Upper lobe of right lung (tissue), 1 donor: ENCODE measurements at places on chromosomes 2 and 18. TPM values are rescaled to one million over a fixed set of nuclear protein-coding genes. Genes with fewer than 3 reads are reported as not detected.

GRCh38 chr18:42264497-42264896 lies 309.5 kb downstream of the PIK3C3 start:
- no peaks in the 10 kb centered on the region for H3K27me3 ChIP-seq
- H3K27ac ChIP-seq, result no peak overlapping the region
- no peaks in the 10 kb centered on the region for H3K4me1 ChIP-seq
- no peak for DNase-seq
- no peak overlapping the region for H3K4me3 ChIP-seq
- H3K36me3 ChIP-seq, result no peaks in the 10 kb centered on the region

DNA sequence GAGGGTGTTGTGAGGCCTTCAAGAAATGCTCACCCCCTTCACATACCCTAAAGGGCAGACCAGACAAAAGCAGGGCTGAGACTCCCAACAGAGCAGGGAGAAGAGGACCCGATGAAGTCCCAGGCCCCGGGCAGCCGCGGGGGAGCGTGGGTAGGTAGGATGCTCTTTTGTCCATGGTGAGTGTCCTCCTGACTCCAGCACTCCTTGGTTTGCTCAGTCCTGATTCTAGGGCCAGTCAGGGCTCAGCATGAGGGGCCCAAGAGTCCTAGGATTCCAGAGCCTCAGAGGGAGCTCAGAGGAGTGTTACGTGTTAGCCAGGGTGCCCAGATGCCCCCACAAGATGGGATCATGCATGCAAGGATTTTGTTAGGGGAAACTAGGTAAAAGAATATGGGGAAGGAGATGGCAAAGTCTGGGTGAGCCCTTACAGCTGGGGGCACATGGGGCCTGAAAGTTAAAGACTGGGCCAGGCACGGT lies 64.8 kb downstream of the SMAD7 start:
- no peak overlapping the region for H3K4me3 ChIP-seq
- H3K4me1 ChIP-seq, result peaks cover 5% of the 10 kb centered on the region
- no peak overlapping the region for H3K27ac ChIP-seq
- DNase-seq, result peak; percentile 60

- no peaks in the 10 kb centered on the region for H3K36me3 ChIP-seq
- H3K4me1 ChIP-seq, result peaks cover 21% of the 10 kb centered on the region
- H3K27ac ChIP-seq, result peak overlapping the region; percentile 93
- peak overlapping the region; percentile 93 for H3K4me3 ChIP-seq
- DNase-seq, result no peak
Observed at GRCh38 chr2:238425979-238426567, 654 bp upstream of the ASB1 start.

DNA sequence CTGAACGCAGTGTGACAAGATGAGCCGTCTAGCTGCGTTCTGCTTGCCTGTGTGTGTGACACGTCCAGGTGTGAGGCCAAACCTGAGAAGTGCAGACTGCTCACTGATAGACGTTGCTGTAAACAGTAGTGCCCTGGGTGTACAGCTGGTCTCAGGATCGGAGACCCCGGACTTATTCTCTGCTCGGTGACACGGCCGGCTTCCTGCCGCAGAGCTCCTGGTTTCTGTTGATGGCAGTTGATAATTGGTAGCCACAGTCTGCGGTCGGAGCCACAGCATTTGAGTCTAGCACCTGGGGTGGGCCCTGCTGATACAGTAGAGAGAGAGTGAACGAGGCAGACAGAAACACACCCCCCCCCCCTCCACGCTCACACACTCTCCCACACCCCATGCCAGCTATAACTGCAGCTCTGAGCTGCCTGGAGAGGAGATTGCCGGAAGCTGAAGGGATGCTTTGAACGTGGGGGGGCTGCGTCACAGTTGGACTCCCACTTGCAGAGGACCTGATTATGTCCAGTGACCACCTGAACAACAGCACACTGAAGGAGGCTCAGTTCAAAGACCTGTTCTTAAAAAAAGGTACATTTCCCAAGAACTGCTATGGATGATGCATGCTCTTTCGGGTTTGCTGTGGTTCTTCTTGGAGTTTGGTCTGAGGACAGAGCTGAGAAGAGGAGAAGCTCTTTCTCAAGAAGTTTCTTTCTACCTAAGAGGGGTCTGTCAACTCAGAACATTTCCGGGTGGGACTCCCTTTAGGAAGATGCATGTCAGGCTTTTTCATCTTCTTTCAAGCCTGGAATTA lies 114.0 kb downstream of the FAM210A start:
- H3K27ac ChIP-seq, result no peak overlapping the region
- no peaks in the 10 kb centered on the region for H3K27me3 ChIP-seq
- no peak for DNase-seq
- peaks cover 24% of the 10 kb centered on the region for H3K4me1 ChIP-seq
- peak overlapping the region; percentile 39 for H3K4me3 ChIP-seq

ATG9A gene
- total RNA-seq, result 48.2 TPM

GRCh38 chr2:45750001-45750400 lies 98.5 kb downstream of the PRKCE start:
- H3K27me3 ChIP-seq, result no peaks in the 10 kb centered on the region
- no peaks in the 10 kb centered on the region for H3K36me3 ChIP-seq
- peaks cover 5% of the 10 kb centered on the region for H3K4me1 ChIP-seq
- DNase-seq, result no peak
- no peak overlapping the region for H3K4me3 ChIP-seq

DNA sequence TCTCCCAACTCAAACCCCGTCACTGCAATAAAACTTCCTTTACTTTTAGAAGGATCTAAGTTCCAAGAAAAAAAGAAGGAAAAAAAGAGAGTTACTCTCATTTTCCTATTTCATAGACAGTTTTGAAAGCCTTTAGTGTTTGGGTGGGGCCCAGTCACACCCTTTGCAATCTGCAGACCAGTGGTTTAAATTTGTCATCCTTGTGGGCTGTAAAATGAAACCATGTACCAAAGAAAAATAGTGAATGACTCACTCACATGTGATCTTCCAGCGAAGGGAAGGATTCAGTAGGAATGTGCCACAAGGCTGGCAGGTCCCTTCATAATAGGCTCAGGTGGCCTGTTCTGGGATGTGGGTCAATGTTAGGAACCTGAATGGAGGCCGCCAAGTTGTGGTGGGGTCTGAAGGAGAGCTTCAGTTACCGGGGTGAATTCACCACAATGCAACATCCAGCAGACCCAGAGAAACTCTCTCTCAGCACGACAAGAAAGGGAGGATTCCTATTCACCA lies 28.3 kb downstream of the ANXA4 start:
- H3K27ac ChIP-seq, result peak overlapping the region; percentile 45
- peaks cover 67% of the 10 kb centered on the region for H3K4me1 ChIP-seq
- DNase-seq, result no peak
- no peaks in the 10 kb centered on the region for H3K36me3 ChIP-seq

GRCh38 chr2:74461187-74462053 lies 3.2 kb downstream of the WBP1 start:
- H3K27ac ChIP-seq, result no peak overlapping the region
- H3K4me3 ChIP-seq, result no peak overlapping the region
- no peak for DNase-seq

GRCh38 chr2:8564475-8564874 lies 117.4 kb upstream of the ID2 start:
- no peaks in the 10 kb centered on the region for H3K36me3 ChIP-seq
- no peaks in the 10 kb centered on the region for H3K27me3 ChIP-seq
- no peak overlapping the region for H3K27ac ChIP-seq
- H3K4me3 ChIP-seq, result no peak overlapping the region
- DNase-seq, result no peak
- no peaks in the 10 kb centered on the region for H3K4me1 ChIP-seq

CTAGE1 gene
- total RNA-seq, result not detected

GRCh38 chr2:103161456-103162289 lies 399.8 kb downstream of the TMEM182 start:
- no peaks in the 10 kb centered on the region for H3K27me3 ChIP-seq
- no peaks in the 10 kb centered on the region for H3K4me1 ChIP-seq
- DNase-seq, result no peak

- peaks cover 40% of the 10 kb centered on the region for H3K4me1 ChIP-seq
- H3K4me3 ChIP-seq, result no peak overlapping the region
- peaks cover 5% of the 10 kb centered on the region for H3K36me3 ChIP-seq
- H3K27ac ChIP-seq, result no peak overlapping the region
- peaks cover 41% of the 10 kb centered on the region for H3K27me3 ChIP-seq
Observed at GRCh38 chr2:74499940-74500577, 656 bp upstream of the LBX2 start.

SCG2 gene
- total RNA-seq, result 0.61 TPM

DNA sequence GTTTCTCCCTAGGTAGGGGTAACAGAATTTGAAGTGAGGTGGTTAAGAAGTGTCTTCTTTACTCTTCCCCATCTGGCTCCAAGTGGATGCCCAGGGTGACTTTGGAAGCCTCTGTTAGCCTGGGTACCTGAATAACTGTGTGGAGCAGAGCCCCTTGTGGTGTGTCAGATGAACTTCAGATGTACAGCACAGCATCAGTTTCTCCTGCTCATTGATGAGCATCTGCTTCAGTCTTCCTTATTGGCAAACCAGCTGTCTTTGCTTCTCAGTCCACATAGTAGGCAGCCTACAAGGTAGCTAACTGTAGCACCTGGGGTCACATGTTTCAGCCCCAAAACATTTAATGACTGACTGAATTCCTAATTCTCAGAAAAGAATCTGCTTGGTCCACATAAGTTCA lies 56.2 kb upstream of the ATP8B1 start:
- no peaks in the 10 kb centered on the region for H3K4me1 ChIP-seq
- no peaks in the 10 kb centered on the region for H3K36me3 ChIP-seq
- no peak overlapping the region for H3K4me3 ChIP-seq
- DNase-seq, result no peak
- no peak overlapping the region for H3K27ac ChIP-seq
- no peaks in the 10 kb centered on the region for H3K27me3 ChIP-seq

- H3K4me1 ChIP-seq, result no peaks in the 10 kb centered on the region
- DNase-seq, result no peak
- H3K36me3 ChIP-seq, result no peaks in the 10 kb centered on the region
- no peaks in the 10 kb centered on the region for H3K27me3 ChIP-seq
- no peak overlapping the region for H3K27ac ChIP-seq
Observed at GRCh38 chr18:41532344-41533086, 422.5 kb upstream of the PIK3C3 start.

DNA sequence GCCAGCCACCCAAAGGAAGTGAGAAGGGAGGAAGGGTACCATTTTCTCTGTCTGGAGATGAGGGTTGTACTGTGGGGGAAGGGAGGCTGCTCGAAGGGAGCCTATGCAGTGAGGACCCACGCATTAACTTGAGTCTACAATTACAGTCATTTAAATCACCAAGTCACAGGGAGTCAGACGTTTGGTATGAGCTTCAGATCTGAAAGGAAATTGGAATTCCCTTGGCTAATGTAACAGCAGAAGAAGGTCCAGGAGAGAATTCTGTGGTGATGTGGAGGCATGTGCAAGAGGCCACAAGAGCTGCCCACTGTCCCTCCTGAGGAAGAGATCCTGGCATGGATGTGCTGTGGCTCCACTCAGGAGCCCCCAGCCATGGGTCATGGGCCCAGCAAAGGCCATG lies 22.5 kb downstream of the DAPL1 start:
- H3K4me3 ChIP-seq, result no peak overlapping the region
- no peaks in the 10 kb centered on the region for H3K36me3 ChIP-seq
- H3K4me1 ChIP-seq, result no peaks in the 10 kb centered on the region
- H3K27ac ChIP-seq, result no peak overlapping the region

DNA sequence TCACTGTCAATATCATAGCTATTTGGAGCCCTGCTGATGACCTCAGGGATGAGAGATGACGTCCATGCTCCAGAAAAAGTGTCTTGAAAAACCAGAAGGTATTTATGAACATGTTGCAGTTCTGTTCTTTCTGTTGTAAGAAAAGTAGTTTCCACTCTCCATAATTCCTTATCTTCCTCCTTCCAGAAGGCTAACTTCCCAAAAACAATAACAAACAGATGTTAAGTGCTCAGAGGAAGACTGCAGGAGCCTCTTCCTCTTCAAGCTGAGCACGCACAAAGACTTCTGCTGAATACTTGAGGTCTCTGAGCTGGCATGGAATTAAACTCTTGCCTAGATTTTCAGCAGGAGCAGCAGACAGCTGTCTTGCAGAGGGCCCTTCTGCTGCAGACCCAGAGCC lies 434.5 kb upstream of the KLHL29 start:
- no peak for DNase-seq
- no peaks in the 10 kb centered on the region for H3K4me1 ChIP-seq
- H3K4me3 ChIP-seq, result no peak overlapping the region
- no peaks in the 10 kb centered on the region for H3K27me3 ChIP-seq
- no peaks in the 10 kb centered on the region for H3K36me3 ChIP-seq

DNA sequence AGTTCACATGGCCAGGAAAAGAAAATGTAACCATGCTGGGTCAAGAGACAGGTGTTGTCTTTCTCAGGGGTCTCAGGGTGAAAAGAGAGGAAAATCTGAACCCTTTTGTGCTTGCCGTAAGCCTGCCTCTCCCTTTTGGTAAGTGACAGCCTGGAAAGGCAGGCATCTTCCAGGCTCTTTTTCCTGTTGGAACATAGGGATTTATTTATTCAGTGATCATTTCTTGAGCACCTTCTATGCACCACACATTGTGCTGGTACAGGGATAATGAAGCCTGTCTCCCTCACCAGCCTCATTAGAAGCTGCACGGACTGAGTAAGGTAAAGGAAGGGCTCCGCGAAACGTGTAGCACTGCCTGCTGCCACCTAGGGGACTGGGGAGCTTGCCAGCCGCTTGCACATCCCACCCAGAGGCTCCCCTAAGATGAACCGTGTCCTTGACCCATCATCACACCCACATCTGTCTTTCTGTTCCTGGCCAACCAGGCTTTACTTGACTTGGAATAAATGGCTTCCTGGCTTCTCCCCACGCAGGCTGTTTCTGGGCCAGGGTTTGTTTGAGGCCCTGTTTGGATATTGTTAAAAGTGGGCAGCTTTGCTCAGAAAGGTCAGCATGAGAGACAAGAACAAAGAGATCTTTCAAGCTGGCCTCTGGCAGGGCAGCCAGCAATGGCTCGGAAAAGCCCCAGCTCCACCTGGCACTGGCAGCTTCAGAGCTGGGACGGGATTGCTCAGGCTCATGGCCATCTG lies 73.3 kb upstream of the MCFD2 start:
- H3K4me1 ChIP-seq, result peaks cover 46% of the 10 kb centered on the region
- DNase-seq, result no peak
- H3K27ac ChIP-seq, result peak overlapping the region; percentile 42
- H3K36me3 ChIP-seq, result peaks cover 13% of the 10 kb centered on the region
- H3K4me3 ChIP-seq, result no peak overlapping the region

DNA sequence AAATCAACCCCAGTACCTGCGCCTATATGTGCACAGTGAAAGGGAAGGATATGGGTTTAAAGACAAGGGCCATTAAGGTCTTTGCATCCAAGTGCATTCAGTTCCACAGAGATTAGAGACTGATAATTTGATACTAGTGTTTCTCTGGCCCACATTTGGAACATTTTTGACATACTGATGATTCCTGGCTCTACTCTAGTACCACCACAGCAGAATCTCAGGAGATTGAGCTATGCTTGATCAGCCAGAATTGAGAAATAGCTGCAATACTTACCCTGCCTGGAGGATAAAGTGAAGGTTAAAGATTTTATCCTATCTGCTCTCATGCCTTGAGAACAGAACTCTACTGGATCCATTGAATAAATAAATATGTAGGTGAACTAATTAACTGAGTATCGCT lies 1267.8 kb downstream of the SUCLG1 start:
- H3K36me3 ChIP-seq, result no peaks in the 10 kb centered on the region
- no peaks in the 10 kb centered on the region for H3K27me3 ChIP-seq
- no peak overlapping the region for H3K4me3 ChIP-seq
- H3K27ac ChIP-seq, result no peak overlapping the region
- H3K4me1 ChIP-seq, result no peaks in the 10 kb centered on the region

GRCh38 chr2:3094318-3094717 lies 283.3 kb downstream of the EIPR1 start:
- no peak for DNase-seq
- H3K36me3 ChIP-seq, result no peaks in the 10 kb centered on the region
- H3K27ac ChIP-seq, result no peak overlapping the region
- no peaks in the 10 kb centered on the region for H3K27me3 ChIP-seq
- no peak overlapping the region for H3K4me3 ChIP-seq

GRCh38 chr18:76425146-76426131 lies 69.6 kb downstream of the ZNF516 start:
- DNase-seq, result no peak
- H3K27me3 ChIP-seq, result no peaks in the 10 kb centered on the region
- H3K27ac ChIP-seq, result no peak overlapping the region
- no peak overlapping the region for H3K4me3 ChIP-seq

SERPINB13 gene
- not detected for total RNA-seq
